Stimulated activated CD4-positive, alpha-beta T cell treated with anti-CD3 and anti-CD28 coated beads, TNF-alpha, amount 100 ng/mL, for 1 hour (primary cell): ENCODE measurements at places on chromosomes 2 and 18.

DNA sequence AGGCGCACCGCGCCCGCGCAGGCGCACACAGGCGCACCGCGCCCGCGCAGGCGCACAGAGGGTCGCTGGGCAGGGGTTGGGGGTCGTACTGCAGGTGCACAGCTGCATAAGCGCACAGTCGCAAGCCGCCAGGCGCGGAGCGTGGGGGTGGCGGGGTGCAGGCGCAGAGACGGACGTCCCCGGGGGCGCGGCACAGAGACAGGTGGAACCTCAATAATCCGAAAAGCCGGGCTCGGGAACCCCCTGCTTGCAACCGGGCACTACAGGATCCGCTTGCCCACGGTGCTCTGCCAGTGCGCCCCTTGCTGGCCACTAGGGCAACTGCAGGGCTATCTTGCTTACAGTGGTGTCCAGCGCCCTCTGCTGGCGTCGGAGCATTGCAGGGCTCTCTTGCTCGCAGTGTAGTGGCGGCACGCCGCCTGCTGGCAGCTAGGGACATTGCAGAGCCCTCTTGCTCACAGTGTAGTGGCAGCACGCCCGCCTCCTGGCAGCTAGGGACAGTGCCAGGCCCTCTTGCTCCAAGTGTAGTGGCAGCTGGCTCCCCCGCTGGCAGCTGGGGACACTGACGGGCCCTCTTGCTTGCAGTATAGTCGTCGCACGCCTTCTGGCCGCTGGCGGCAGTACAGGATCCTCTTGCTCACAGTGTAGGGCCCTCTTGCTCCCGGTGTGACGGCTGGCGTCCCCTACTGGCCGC lies 34.9 kb downstream of the FAM110C start:
- peak; percentile 32 for DNase-seq

DNA sequence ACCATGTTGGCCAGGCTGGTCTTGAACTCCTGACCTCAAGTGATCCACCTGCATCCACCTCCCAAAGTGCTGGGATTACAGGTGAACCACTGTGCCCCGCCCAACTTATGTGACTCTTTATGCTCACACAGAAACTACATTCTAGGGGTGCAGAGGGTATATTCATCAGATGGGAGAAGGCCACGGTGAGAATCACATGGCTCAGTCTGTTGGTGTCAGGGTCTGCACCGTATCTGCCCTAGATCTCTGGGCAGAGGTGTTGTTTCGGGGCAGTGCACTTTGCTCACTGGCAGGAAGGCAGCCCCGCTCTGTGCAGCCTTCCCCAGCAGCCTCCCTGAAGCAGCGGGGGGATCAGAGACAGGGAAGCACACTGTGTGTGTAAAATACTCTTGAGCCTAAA lies 76.4 kb downstream of the SH3RF3 start:
- no peak for DNase-seq

DNA sequence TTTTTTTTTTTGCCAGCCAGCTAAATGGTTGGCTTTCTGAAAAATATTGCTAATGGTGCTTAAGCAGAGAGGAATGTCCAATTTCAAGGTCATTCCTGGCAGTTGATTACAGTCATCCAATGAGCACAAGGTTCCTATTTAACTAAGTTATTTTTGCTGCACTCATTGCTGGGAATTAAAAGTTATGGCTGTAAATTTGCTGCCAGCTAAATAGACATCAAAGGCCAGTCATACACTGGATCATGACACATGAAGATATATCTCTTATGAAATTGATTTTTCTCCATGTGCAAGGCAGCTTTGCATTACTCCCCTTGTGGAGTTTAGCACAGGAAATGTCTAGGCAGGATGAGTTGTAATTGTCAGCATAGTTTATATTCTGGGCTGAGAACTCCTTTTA lies 1898.4 kb upstream of the CELF4 start:
- no peak for DNase-seq

DNA sequence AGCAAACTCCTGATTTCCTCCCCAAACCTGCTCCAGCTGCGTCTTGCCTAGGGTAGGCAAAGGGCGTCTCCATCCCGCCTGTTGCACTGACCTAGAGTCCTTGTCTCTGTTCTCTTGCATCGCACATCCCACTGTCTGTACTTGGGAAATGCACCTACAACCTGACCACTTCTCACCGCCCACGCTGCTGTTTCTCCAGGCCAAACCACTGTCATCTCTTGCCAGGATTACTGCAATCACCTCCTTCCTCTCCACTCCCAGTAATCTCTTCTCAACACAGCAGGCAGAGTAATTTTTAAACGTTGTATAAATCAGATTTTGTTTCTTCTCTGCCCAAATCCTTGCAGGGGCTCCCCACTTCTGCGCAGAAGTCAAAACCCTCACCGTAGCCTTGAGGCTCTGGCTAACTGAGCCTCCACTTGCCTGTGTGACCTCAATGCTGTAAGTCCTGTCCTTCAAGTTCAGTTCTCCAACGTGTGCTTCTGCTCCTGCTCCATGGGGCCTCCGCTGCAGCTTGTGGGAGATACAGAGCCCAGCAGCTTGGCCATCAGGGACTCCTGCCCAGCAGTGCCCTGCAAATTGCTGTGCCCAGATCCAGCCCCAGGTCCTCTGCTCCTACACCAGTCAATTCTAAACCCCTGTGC lies 27.7 kb upstream of the SEMA4C start:
- no peak for DNase-seq

- no peak for DNase-seq
Observed at GRCh38 chr18:62044490-62045000, 142.3 kb downstream of the PIGN start.

DNA sequence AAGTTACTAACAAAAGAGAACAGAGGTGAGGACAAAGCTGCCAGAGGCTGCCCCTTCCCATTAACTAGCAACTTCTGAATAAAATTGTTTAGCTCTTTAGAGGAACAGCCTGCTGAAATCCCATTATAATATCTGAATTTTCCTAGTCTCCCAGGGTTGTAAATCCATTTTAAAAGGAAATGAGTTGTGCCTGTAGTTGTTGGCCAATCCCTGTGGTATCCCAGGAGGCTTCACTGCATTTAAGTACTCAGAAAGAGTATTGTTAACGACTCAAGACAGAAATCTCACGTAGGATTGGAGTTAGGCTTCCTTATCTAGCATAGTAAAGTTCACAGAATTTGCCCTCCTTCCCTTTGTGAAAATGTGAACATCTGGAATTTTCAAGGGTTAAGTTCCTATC lies 8.9 kb downstream of the LAPTM4A start:
- no peak for DNase-seq

- no peak for DNase-seq
Observed at GRCh38 chr2:228561816-228562215, 380.3 kb upstream of the SPHKAP start.

- no peak for DNase-seq
Observed at GRCh38 chr2:37367984-37368383, 23.6 kb downstream of the QPCT start.

- no peak for DNase-seq
Observed at GRCh38 chr2:213089438-213089837, 62.0 kb downstream of the IKZF2 start.

GRCh38 chr2:172496160-172496608 lies 59.7 kb upstream of the PDK1 start:
- no peak for DNase-seq

GRCh38 chr2:31312898-31313297 lies 78.9 kb downstream of the EHD3 start:
- DNase-seq = no peak

DNA sequence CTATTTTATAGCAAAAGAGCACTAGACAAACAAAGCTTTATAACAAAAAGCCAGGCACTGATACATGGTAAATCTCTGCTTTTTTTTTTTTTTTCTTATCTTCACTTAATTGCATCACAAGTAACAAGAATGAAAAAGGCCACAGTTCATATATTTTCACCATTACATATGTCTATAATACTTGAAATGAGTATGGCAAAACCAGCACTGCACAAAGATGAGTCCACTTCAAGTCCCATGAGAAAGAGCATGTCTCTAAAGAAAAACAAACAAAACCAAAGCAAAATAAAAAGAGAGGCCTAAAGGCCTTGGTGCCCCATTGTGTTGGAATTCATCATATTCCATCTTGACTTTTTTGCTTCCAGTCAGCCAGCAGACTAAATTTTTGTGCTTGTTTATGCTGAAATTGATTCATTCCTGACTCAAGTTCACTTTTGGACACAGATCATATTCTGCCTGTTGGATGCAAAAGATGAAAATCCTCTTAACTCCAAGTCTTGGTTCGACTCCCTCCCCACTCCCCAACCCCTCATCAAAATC lies 264.9 kb upstream of the CCDC68 start:
- no peak for DNase-seq
